AG08395 (cell line): ENCODE measurements at places on chromosomes 13 and 19.
A peak's percentile ranks its signal among the peaks of the same experiment; 100 is the strongest.

DNA sequence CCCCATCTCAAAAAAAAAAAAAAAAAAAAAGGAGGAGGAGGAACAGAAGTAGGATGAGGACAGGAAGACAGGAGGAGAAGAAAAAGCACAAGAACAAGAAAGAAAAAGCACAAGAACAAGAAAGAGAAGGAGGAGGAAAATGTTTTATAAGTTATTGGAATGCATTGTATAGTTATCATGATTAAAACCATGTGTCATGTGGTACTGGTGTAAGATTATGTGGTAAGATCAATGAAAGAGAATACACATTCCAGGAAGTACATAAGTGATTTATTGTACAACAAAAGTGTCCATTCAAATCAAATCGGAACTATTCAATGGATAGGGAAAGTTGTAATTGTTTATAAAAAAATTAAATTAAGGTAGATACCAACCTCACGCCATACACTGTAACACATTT is 167.7 kb downstream of the MZT1 start:
- no peak for DNase-seq

GRCh38 chr19:49339301-49340068 is 4.3 kb downstream of the CD37 start:
- DNase-seq = peak; percentile 94

GRCh38 chr19:46809534-46810272 is 21.3 kb upstream of the SLC1A5 start:
- DNase-seq = no peak

- DNase-seq = peak; percentile 90
These were observed 2.4 kb upstream of the MYCBP2 start for GRCh38 chr13:77329133-77329910.

GRCh38 chr13:34822650-34823049 is 119.4 kb upstream of the NBEA start:
- DNase-seq = no peak

DNA sequence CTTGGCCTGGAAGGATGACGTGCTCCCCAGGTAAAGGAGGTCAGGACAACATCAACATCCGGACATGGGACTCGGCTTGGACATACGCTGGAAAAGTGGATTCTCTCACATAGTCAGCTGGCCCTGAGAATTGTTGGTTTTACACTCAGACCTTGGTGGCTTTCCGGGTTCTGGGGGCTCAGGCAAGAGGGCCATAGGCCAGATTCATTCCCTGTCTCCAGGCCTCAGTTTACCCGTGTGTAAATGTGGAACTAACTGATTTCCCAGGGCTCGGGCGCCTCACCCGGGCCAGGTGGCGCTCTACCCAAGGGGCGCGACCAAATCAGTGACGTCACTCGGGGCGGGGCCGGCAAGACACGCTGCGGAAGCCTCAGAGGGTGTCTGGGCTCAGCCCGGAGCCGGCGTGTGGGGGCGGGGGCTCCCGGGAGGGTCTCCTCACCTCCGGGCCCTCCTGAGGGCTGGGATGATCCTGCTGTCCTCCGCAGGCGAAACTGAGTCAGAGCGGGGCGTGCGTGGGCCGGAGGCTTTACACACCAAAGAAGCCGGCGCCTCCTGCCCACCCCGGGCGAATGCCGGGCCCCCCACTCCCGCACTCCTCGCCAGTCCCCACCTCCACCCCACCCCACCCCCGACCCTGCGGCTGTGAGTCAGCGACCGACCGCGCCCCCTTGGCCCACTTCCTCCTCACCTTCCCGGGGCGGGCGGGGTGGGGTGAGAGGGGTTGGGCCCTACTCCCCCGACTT is 862 bp upstream of the VASP start:
- peak; percentile 91 for DNase-seq

- no peak for DNase-seq
These were observed 54.9 kb upstream of the PCDH8 start for GRCh38 chr13:52903320-52903719.

- DNase-seq = no peak
These were observed 1.1 kb upstream of the GTF3A start for GRCh38 chr13:27423333-27423732.

- DNase-seq = no peak
These were observed 110.3 kb downstream of the GADD45B start for GRCh38 chr19:2586196-2586595.

DNA sequence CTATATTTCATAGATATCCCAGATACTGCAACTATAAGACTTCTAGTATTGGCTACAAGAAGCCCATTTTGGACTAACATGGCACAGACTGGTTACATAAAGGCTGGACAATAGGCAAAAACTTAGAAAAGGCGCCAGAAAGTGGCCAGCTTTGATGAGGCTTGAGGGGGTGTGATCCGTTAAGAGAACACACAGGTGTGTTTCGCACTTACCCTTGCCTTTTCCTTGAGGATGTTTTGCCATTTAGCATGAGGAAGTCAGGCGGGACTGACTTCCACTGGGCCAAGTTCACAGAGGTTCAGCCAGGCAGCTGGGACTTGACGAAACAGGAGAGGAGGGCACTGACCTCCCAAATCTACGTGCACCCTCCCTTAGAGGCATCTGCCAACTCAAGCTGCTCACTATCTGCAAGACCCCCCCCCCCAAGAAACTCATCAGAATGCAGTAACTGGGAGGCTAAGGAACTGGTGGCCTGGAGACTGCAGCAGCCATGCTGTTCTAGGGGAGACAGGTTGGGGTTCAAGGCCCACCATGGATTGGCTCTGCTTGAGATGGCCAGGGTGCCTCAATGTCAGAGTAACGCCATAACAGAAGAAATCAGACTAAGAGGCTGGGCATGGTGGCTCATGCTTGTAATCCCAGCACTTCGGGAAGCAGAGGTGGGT is 4.5 kb upstream of the LIN7B start:
- no peak for DNase-seq
